ENCODE measurements at places on chromosomes 4 and X.

GRCh38 chr4:144648042-144648441, 2.1 kb downstream of the HHIP start:
- no peak for DNase-seq

- no peak for DNase-seq
Measured at GRCh38 chr4:31998807-31999206, 1278.6 kb downstream of the PCDH7 start.

- no peak for DNase-seq
Measured at GRCh38 chrX:153882086-153882498, 3.9 kb downstream of the L1CAM start.

GRCh38 chr4:55077577-55077976, 47.8 kb downstream of the KDR start:
- DNase-seq = no peak

DNA sequence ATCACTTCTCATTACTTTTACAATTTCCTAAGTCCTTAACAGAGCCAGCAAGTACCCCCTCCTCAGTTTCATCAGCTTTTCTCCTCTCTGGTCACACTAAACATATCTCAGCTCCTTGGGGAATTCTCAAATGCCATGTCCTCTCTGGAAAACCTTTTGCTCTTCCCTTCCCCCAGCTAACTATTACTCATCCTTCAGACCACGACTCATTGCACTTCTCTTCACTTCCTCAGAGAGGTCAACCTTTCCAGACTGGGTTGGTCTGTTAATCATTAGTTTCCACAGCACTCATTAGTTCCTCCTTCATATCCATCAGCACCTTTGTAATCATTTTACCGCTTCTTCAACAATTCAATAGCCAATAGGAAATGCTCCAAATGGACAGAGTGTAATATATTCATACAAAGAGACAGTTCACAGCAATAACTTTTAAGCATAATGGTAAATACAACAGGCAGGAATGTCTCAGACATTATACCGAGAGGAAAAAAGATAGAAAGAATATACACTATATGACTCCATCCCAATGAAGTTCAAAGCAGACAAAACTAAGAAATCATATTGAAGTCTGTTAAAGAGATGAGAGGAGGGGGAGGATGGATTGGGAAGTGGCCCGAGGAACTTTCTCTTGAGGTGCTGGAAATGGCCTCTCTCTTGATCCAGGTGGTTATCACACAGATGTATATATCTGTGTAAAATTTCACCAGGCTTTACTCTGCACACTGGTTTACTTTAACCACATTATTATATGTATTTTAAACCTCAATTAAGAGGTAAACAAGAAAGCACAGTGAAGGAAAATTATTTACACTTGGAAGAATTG, 39.6 kb downstream of the DDX60L start:
- DNase-seq = no peak

- DNase-seq = no peak
Measured at GRCh38 chr4:1405636-1406393, 427 bp downstream of the NKX1-1 start.

GRCh38 chr4:55256787-55257186, 89.3 kb upstream of the SRD5A3 start:
- no peak for DNase-seq

DNA sequence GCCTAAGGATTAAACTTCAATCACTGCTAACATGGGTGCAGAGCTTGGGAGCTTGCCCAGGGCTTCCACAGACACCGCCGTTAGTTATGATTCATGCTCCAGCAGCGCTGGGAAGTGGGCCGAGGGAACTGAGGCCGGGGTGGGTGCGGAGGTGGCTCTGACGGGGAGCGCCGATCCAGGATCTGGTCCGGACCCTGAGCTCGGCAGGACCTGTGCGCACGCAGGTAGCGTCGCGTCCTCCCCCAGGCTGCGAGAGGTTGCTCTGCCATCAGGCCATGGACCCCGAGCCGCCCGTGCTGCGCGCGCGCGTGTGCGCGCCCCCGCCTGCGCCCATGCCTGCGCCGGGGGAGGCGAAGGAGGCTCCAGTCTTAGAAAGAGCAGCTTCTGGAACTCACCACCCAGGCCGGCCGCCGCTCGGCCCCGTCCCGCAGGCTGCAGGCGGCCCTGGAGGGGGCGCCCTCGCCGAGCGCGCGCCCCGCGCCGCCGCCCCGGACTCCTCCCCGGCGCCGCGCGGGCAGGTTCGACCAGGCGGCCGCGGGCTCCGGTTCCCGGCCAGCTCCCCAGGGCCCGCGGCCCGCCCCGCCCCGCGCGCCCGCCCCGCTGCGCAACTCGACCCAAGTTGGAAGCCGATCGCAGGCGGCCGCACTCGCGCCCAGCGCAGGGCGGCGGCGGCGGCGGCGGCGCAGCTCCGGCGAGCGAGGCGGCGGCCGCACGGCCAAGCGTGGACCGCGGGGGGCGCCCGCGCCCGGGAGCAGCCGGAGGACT, 732 bp upstream of the ADRA2C start:
- DNase-seq = no peak

DNA sequence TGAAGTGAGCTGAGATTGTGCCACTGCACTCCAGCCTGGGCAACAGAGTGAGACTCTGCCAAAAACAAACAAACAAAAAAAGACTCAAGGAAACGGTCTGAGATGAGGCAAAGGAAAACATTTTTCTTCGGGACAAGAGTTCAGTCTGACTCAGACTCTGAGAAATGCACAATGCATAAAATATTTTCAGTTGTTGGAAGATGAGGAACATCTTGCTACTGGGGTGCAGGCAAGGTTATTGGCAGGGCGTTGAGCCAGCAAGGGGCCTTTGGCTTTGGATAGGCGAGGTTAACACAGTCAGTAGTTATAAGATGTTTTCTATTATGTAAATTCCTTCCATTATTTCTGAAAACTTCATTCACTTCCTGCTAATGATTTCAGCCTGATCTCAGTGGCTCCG, 96.1 kb upstream of the VCX start:
- DNase-seq = no peak

- no peak for DNase-seq
Measured at GRCh38 chr4:74330295-74330750, 22.1 kb downstream of the EPGN start.

GRCh38 chr4:4852591-4853362, 6.7 kb upstream of the MSX1 start:
- no peak for DNase-seq
